ENCODE measurements at places on chromosomes 6 and 20. TPM values are rescaled to one million over a fixed set of nuclear protein-coding genes. Genes with fewer than 3 reads are reported as not detected.

ENPP1 gene
- total RNA-seq: 1.7 TPM

TCP11 gene
- total RNA-seq: not detected

ATP6V1G2 gene
- total RNA-seq: 0.23 TPM

- DNase-seq: no peak
Observed at GRCh38 chr20:24949756-24950127, 673 bp downstream of the CST7 start.

DNA sequence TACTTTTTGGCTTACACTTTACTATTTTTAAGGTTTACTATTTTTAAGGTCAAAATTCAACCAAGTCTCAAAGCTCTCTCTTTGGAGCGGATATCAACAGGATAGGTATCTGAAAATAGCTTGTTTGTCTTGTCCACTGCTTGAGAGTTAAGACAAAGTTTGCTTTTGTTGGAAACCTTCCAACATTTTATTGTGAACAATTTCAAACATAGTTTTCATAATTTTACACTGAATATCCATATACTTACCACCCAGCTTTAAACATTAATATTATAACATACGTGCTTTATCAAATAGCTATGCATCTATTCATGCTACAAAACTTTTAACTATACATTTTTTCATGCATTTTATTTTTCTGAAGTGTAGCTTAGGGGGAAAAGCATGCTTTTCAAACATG is 109.9 kb downstream of the FYN start:
- no peak for DNase-seq

GRCh38 chr6:18260448-18261106 is 3.8 kb downstream of the DEK start:
- DNase-seq: no peak

All from NCI-H460 (cell line).